Epithelial cell of alveolus of lung (primary cell): ENCODE measurements at places on chromosomes 7 and 10. TPM values are rescaled to one million over a fixed set of nuclear protein-coding genes. Genes with fewer than 3 reads are reported as not detected.

Gene MMS19
- total RNA-seq, result 62.8 and 107 TPM in 2 replicates

Gene C7orf57
- total RNA-seq, result under 0.01 TPM in 1 of 2 replicates, not detected in the other

Gene RBP3
- not detected in 2 replicates for total RNA-seq

Gene ADIRF
- total RNA-seq, result 2.7 and 24.5 TPM in 2 replicates

Gene ARHGEF5
- 1.7 and 3.4 TPM in 2 replicates for total RNA-seq

Gene TDRD1
- not detected in 2 replicates for total RNA-seq

Gene ABCC2
- total RNA-seq, result 1.0 and 3.4 TPM in 2 replicates

Gene EPHA1
- total RNA-seq, result 0.32 and 0.91 TPM in 2 replicates

Gene KIAA1549
- total RNA-seq, result 1.9 and 2.1 TPM in 2 replicates

Gene RALA
- total RNA-seq, result 26.0 and 27.3 TPM in 2 replicates

Gene C10orf143
- 0.39 TPM in 1 of 2 replicates, not detected in the other for total RNA-seq

Gene ACTR3C
- 0.16 and 0.39 TPM in 2 replicates for total RNA-seq

Gene NEUROG3
- total RNA-seq, result not detected in 2 replicates

Gene CYP2W1
- total RNA-seq, result not detected in 2 replicates

Gene BICC1
- 19.1 and 37.6 TPM in 2 replicates for total RNA-seq

Gene PNLIPRP3
- total RNA-seq, result under 0.01 TPM in 1 of 2 replicates, not detected in the other

Gene ASIC3
- 0.13 and 0.96 TPM in 2 replicates for total RNA-seq

Gene KMT2C
- 12.4 and 32.9 TPM in 2 replicates for total RNA-seq

Gene SLC13A1
- not detected in 2 replicates for total RNA-seq

Gene MOSPD3
- 18.2 and 23.9 TPM in 2 replicates for total RNA-seq

Gene ACSL5
- 0.16 and 0.52 TPM in 2 replicates for total RNA-seq

Gene HOXA10
- not detected in 2 replicates for total RNA-seq

Gene ANAPC16
- total RNA-seq, result 63.9 and 82.6 TPM in 2 replicates

Gene LIPK
- total RNA-seq, result not detected in 2 replicates

Gene FAM241B
- total RNA-seq, result 0.65 TPM in 1 of 2 replicates, not detected in the other

Gene ERVW-1
- total RNA-seq, result 0.16 TPM in 1 of 2 replicates, not detected in the other
